Right cardiac atrium (tissue), 5 donors: ENCODE measurements at places on chromosomes 2 and 18. TPM values are rescaled to one million over a fixed set of nuclear protein-coding genes. Genes with fewer than 3 reads are reported as not detected.

DNA sequence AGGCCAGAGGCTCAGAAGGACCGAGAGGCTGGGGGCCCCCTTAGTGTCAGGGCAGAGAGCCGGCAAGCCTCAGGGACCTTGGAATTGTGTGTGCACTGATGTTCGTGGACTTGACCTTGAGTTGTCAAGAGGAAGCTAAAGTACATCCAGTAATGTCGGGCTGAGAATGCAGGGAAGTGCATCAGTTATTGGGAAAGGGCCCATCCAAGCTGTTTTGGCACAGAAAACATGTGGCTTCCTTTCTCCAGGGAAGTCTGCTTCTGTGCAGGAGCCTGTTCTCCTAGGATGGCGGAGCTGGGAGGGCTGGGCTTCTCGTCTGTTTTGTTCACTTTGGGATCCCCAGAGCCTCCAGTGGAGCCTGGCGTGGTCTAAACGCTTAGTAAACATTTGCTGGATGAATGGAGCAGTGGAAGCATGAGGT, 23.7 kb downstream of the ATOH8 start:
- peak; percentile 90 for DNase-seq

GRCh38 chr18:46445522-46446313, 211.3 kb downstream of the LOXHD1 start:
- no peak for DNase-seq

GRCh38 chr2:160051371-160051800, 11.0 kb downstream of the PLA2R1 start:
- DNase-seq, result no peak

Gene CROCC2
- polyA plus RNA-seq, result not detected

Gene TTR
- 0.11 TPM for polyA plus RNA-seq

DNA sequence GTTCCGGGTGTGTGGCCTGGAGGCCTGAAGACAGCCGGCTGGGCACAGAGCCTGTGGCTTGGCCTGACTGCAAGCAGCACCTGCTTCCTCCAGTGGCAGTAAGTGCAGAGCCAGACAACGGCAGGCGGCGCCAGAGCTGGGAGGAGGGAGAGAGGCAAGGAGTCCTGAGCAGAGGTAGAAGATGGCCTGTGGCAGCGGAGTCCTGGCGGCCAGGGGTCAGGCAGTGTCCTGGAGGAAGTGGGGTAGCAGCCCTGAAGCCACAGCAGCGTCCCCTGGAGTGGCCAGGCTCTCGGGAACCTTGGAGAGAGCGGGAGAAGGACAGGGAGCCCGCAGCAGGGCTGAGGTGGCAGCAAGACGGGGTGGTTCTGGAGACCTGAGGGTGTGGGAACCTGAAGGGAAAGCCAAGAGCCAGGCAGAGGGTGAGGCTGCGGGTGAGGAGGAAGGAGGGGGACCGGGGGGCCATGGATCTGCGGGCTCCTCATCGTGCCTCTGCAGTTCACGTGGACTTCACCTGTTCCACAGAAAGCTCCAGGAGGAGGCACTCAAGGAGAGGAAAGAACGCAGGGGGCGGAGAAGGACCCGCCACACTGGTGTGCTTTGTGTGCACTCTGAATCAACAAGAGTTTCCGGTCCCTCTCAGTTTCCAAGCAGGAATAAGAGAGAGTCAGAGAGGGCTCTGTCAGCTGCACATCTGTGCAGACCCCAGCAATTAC, 85.9 kb downstream of the USP40 start:
- no peak for DNase-seq

Gene TIGD1
- polyA plus RNA-seq, result 1.9 TPM

Gene PRLH
- not detected for polyA plus RNA-seq

Gene ANKRD36B
- polyA plus RNA-seq, result 4.8 TPM

Gene SMCHD1
- 7.1 TPM for polyA plus RNA-seq

DNA sequence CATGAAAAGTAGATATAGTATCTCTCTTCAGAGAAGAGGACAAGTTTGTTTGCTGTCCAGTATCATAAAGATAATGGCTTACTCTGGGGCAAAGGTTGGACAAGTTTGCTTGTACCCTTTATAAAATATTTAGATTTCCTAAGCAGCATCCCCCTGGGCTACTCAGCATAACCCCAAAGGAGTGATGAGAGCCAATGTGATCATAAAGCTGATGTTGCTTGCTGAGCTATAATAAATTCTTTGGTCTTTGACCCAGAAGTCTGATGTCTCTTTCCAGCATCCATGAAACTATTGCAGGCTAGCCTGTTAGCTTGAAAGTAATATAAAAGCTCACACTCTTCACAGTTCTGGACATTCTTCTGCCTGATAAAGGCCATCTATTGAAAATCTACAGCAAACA, 138.3 kb upstream of the STON1 start:
- DNase-seq, result no peak

Gene FTCDNL1
- polyA plus RNA-seq, result 1.7 TPM

DNA sequence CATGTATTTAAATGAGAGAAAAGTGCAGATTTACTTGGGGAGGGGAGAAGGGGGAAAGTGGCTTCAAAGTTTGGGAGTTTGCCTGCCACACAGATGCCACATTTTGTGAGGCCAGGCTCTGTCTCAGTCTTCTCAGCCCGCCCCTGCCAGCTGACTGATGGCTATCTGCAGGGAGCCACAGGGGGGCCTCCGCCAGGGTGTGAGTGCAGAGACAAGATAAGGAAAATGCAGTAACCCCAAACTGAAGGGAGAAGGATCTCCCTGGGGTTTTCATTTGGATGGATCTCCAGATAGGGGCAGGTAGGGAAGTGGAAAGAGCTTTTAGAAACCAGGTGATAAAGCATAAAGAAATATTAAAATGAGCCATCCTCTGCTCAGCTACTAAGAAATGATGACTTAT, 128.8 kb downstream of the ZNF521 start:
- no peak for DNase-seq

Gene IMPACT
- 11.9 TPM for polyA plus RNA-seq

GRCh38 chr18:50356036-50356945, 18.6 kb upstream of the SKA1 start:
- DNase-seq, result no peak

Gene TMEM200C
- polyA plus RNA-seq, result 1.1 TPM

Gene NYAP2
- not detected for polyA plus RNA-seq

GRCh38 chr2:20334605-20335203, 15.9 kb downstream of the PUM2 start:
- no peak for DNase-seq

DNA sequence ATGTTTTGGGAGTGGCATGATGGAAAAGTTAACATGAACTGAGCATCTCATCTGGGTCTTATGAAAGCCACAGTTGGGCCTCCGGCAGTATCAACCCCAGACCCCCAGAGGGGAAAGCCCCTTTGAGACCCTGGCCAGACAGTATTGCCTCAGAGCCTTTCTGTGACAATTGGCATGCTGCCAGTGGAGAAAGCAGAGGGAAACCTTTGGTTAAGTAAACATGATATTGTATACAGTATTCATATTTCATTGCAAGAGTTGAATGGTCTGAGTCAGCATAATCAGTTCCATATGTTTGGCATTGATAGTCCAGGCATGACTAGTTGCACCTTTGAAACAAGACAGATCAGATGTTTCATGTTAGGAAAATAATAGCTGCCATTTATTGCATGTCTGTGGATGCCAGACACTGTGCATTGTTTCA, 20.0 kb downstream of the MERTK start:
- DNase-seq, result no peak

GRCh38 chr2:120859128-120859527, 123.5 kb downstream of the GLI2 start:
- no peak for DNase-seq

GRCh38 chr2:205511641-205512040, 170.7 kb upstream of the NRP2 start:
- DNase-seq, result no peak

GRCh38 chr2:17538022-17538843, 2.3 kb upstream of the VSNL1 start:
- DNase-seq, result peak; percentile 50

GRCh38 chr2:236936446-236936940, 149.2 kb upstream of the COPS8 start:
- no peak for DNase-seq

GRCh38 chr2:237911363-237912017, 52.1 kb downstream of the RAMP1 start:
- no peak for DNase-seq

DNA sequence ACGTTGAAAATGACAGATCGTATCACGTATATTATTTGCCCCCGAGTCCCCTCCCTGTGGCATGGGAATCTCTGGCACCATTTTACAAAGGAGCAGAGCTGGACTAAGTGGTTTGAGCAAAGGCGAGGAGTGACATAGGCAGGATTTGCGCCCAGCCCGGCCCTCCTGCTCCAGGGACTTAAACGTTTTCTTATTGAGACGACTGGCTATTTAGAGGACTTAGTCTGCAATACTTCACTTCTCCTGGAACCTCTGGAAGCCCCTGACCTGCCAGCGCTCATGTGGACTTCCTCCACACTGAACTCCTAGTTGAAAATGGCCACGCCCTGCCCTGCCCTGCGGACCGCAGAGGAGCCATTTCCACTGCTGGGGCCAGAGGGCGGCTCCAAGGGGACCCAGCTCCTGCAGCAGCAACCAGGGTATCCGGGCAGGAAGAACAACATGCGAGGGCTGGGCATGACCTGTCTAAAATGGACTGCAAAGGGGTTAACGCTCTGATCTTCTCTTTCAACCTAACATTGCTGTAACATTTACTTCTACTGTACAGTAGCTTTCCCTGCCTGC, 690.7 kb downstream of the LRP1B start:
- no peak for DNase-seq

Gene NGEF
- 1.5 TPM for polyA plus RNA-seq

Gene PROKR1
- 0.02 TPM for polyA plus RNA-seq

GRCh38 chr18:35672897-35673296, 91.4 kb downstream of the GALNT1 start:
- no peak for DNase-seq

DNA sequence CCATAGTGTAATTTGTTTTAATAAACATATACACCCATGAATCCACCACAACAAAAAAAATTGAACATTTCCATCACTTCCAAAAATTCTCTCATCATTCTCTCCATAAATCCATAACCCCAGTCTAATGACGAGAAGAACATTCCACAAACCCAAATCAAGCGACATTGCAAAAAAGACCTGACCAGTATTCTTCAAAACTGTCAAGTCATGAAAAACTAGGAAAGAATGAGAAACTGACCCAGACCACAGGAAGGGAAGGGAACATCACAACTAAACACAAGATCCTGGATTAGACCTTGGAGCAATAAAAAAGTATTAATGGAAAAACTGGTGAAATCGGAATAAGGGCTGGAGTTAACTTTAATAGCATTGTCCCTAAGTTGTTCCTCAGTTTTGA, 141.3 kb upstream of the SLC35G4 start:
- DNase-seq, result no peak

- no peak for DNase-seq
Measured at GRCh38 chr2:191582355-191582754, 95.6 kb upstream of the NABP1 start.

- no peak for DNase-seq
Measured at GRCh38 chr2:232586943-232587505, 36.5 kb downstream of the EIF4E2 start.

Gene MFSD2B
- 0.18 TPM for polyA plus RNA-seq

DNA sequence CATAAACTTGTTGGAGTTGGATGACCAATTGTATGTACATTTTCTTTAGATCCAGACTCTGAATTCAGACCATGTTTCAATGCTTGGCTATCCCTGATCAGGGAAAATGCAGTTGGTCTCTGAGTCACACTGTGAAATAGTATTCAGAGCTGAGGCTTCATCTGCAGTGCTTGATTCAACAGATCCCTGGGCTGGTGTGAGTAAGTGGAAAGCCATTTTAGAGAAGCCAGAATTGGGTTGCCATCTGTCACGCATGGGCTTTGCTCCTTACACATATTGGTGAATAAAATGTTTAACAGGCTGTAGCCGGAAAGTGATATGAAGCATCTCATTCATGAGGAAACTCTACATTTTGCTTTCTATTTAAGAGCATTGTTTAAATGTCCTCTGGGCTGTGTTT, 50.0 kb upstream of the ACYP2 start:
- DNase-seq, result no peak

Gene KLHL30
- 15.9 TPM for polyA plus RNA-seq

Gene AQP12B
- not detected for polyA plus RNA-seq

DNA sequence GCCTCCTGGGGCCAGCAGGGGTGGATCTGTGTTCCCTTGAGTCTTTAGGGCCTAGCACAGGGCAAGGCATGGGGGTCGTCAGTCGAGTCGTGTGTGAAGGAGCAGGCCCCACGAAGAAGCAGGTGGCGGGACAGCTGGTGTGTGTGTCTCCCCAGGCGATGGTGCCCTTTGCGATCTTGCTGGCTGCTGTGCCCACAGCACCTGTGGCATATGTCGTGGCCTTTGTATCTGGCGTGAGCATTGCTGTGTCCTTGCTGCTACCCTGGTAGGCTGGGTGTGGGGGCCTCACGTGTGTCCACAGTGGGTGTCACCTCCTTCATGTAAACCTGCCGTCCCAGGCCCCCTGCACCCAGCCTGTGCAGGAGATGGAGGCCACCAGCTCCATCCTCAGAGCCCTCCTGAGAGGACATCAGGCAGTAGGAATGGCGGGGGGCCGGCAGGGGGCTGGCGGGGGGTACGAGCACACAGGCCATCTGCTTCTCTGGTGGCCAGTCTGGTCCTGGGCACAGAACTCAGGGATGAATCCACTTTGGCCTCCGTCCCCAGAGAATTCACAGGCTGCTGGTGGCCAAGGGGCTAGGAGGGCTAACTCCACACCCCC, 13.2 kb downstream of the MFSD2B start:
- no peak for DNase-seq

DNA sequence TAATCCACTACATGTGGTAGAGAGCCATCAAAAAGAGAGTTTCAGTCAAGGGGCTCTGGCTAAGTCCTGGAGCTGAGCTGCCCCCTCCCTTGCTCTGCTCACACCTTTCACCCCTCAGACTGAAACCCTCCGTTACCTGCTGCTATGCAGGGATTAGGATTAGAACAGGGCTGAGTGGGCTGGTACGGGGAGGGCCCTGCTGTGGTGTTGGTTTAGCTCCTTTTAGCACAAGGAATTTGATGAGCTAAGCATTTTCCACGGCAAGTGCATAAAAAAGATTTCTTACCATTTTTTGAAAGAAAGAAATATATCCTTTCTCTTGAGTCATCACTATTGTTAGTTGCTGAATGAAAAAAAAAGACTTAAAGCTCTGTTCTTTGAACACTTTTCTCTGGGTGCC, 46.3 kb downstream of the TCF7L1 start:
- no peak for DNase-seq

DNA sequence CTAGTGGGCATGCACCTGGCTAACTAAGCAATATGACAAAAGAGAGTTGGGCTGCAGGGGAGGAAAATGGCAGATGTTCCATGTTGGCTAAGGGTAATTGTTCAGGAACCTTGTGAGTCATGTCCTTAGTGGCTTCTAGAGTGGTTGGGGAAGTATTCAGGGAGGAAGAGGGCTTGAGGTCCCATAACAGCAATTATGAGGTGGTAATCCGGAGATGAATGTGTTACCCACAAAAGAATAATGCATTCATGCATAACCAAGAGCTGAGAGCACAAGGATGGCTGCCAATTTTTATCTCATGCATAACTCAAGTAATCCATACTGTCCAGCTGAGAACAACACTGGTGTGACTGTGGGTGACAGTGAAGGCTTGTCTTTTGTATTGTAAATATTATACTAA, 42.9 kb downstream of the TMEFF2 start:
- DNase-seq, result no peak

- no peak for DNase-seq
Measured at GRCh38 chr18:51077217-51077616, 47.2 kb downstream of the SMAD4 start.
